ENCODE measurements at places on chromosomes 16 and 17.
A peak's percentile ranks its signal among the peaks of the same experiment; 100 is the strongest.

DNA sequence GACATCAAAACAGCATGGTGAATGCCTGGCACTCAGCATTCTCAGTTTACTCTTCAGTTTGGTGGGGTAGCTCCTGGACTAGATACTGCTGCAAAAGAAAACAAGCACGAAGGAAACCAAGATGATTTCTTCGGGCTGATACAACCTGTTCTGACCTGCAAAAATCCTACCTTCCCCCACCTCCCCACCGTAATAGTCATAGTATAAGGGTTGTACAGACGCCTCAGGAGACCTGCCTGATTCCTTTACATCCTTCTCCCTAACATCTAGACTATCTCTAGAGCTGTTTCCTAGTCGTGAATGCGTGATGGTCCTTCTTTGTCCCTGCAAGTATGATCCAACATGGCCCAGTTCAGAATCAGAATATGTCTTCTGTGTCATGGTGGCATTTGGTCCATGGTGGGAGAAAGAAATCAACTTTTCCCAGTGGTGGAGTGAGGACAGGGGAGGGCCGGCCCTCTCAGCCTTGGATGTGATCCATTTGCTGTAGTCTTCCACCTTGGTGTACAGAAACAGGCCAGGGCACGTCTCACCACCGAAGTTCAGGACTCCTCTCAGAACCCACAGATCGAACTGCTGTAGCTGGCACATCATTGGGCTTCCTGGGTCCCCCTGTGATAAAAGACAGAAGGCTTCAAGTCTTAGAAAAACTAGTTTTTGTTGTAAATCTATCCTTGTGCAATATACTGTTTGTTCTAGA lies 14.5 kb downstream of the PRSS54 start:
- no peak for DNase-seq

- no peak for DNase-seq
Observed at GRCh38 chr16:2295056-2295798, 27.3 kb upstream of the RNPS1 start.

- no peak for DNase-seq
Observed at GRCh38 chr17:8732406-8733085, 12.1 kb downstream of the CCDC42 start.

GRCh38 chr16:85485379-85485778 lies 127.7 kb upstream of the GSE1 start:
- no peak for DNase-seq

DNA sequence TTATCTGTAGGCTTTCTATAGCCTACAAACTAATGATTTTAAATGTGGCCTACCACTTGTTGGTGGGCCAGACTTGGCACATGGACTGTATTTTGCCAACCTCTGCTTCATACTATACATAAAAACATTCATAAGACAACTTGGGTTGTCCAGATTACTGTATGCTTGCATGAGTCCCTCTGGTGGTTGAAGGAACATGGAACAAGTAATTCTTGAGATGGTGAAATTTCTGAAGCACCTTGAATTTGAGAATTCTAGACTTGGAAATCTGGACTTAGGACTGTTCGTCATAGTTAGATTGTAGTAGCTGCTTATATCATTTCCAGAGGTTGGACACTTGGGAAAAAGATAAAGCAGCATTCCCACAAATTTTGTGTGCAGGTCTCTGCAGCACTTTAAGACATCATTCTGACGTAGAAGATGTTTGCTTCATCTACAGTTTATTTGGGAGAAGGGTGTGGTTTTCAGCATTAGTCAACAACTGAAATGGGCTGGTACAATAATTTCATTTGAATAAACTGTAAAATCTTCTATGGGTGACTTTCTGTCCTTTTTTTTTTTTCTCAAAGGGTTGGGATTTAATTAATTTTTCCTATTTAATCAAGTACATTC lies 31.2 kb downstream of the NFATC3 start:
- DNase-seq, result peak; percentile 5

- DNase-seq, result no peak
Observed at GRCh38 chr17:56910509-56911235, 3.2 kb downstream of the TRIM25 start.

GRCh38 chr17:2181206-2181896 lies 122.2 kb downstream of the SMG6 start:
- DNase-seq, result no peak

DNA sequence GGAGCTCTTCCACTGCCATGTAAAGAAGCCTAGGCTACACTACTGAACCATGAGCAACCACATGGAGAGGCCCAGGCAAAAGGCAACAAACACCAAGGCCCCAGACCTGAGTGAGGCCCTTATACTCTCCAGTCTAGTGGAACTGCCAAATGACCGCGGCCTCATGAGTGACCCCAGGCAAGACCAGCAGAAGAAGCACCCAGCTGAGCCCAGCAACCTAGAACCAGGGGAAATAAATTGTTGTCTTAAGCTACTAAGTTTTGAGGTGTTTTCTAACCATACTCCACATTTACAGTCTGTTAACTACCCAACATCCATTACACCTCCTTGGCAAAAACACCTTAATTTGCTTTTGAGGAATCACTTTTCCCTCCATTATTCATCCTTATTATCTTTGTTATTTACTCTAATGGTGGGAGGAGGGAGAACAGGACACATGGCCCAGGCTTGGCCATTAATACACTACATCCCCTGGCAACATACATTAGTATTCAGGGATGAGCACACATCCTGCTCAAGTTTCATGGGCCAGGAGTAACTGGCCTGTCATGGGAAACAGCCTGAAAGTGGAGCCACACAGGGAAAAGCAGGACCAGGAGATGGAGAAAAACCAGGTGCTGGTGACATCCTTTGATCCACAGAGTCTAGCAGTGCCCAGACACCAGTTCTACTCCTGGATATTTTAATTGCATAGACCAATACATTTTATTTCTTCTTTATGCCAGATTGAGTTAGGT lies 26.2 kb downstream of the SLC39A11 start:
- no peak for DNase-seq

- no peak for DNase-seq
Observed at GRCh38 chr16:73308771-73309170, 260.8 kb upstream of the ZFHX3 start.

- DNase-seq, result no peak
Observed at GRCh38 chr16:65394281-65394680, 272.4 kb upstream of the CDH11 start.

- DNase-seq, result no peak
Observed at GRCh38 chr17:46796956-46797530, 21.4 kb downstream of the WNT3 start.

DNA sequence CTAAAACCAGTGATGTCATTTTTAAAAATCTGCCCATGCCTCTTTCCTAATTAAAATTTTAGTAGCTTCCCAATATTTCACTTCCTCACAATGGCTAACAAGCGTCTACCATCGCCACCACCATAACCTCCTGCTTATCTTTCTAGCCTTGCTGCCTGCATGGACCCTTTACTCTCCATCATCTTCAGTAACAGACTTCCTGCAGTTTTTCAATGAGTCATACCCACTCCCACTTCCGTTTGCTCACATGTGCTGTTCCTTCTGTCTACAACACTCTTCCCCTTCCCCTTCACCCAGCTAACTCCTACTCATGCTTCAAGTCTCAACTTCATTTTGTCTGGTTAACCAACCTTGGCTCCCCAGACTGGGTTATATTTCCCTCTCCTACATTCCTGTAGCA lies 12.8 kb upstream of the SKAP1 start:
- no peak for DNase-seq

- no peak for DNase-seq
Observed at GRCh38 chr17:64091116-64091515, 38.8 kb downstream of the ERN1 start.

Measured in Panc1 (cell line).